Breast epithelium (tissue), 4 donors: ENCODE measurements at places on chromosomes 5 and 9. TPM values are rescaled to one million over a fixed set of nuclear protein-coding genes. Genes with fewer than 3 reads are reported as not detected.

SELENOP gene
- 1,002 TPM for total RNA-seq

BHMT2 gene
- total RNA-seq, result 19.3 TPM

GABRA1 gene
- not detected for total RNA-seq

EQTN gene
- 0.98 TPM for total RNA-seq

F12 gene
- total RNA-seq, result 0.64 TPM

SLC46A2 gene
- total RNA-seq, result 0.66 TPM

DNA sequence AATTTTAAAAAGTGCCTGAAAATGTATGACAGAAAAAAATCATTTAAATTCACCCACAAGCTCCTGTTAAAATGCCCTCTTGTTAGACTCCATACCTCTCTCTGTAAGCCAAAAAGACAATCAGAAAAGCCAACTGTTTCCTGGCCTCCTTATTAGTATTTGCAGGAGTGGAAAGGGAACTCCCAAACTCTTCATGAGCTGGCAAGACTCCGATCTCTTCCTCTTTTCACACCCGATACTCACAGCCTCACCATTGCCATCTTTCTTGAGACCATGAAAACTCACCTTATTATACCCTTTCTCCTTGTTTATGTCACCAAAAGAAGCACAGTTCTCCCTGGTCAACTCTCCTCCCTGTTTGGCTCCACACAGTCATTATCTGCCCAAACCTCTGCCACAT, 197.8 kb downstream of the DMAC1 start:
- DNase-seq, result no peak

DNA sequence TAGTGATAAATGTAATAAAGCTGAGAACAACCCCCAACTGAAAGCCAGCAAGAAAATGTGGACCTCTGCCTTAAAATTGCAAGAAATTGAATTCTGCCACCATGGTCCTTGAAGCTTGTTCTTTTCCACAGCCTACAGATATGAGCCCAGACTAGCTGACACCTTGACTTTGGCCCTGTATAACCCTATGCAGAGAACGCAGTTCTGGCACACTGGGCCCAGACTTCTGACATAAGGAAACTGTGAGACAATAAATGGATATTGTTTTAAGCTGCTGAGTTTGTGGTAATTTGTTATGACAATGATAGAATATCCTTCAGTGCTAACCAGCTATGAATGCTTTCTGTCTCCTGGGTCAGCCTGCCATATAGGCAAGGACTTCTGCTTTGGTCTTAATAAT, 315.6 kb upstream of the RIOK2 start:
- DNase-seq, result no peak

- DNase-seq, result no peak
Observed at GRCh38 chr5:78626009-78626571, 22.5 kb downstream of the LHFPL2 start.

GRCh38 chr5:79982136-79982535, 8.9 kb downstream of the MTX3 start:
- no peak for DNase-seq

DNA sequence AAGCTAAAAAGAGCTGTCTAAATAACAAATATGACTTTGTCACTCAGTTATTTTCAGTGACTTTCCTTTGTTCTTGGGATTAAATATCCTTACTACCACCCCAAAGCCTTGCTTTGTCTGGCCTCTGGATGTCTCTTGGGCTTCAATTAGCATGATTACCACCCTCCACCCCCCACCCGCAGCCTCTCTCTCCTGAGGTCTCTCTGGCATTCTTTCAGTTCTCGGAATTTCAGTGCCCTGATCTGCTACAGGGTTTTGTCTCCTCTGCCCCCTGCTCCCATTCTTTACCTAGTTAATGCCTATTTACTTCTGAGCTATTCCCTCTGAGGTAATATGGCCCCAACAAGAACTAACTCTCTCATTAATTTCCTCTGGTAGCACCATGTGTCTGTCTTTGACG, 376.4 kb downstream of the DEPDC1B start:
- no peak for DNase-seq

DNA sequence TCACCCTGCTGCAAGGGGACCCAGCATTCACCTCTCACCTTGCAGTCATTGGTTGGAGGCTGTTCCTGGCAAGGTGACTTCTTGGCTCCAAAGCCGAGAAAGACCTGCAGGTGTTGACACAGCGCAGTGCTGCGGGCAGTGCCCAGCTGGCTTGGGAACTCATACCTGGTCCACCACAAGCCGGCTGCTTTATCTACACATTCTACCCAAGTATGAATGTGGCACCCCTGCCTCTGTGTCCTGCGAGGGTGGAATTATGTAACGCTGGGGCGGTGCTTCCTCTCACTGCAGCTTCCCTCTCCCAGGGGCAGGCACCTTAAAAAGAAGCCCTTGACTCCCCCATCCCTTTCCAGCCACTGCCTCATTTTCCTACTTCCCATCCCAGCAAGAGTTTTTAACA, 2.5 kb upstream of the ZMYND19 start:
- DNase-seq, result no peak

GRCh38 chr5:133610489-133611356, 1.6 kb downstream of the FSTL4 start:
- peak; percentile 23 for DNase-seq

DNA sequence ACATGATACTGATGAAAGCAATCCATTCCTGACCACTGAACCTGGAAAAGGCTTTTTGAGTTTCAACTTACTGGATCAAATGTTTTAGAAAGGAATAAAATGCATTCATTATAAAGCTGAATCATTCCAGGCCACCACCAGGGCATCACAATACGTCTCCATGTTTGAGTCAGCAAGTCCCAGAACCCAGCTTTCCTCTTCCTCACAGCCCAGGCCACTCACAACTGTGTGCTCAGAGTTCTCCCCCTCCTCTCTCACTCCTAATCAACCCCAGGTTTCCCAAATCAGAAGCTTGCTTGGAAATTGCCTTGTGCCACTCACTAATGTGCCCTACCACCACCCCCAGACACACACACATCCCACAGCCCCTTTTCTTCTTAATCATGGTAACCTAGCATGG, 91.7 kb downstream of the GNA14 start:
- no peak for DNase-seq

DNA sequence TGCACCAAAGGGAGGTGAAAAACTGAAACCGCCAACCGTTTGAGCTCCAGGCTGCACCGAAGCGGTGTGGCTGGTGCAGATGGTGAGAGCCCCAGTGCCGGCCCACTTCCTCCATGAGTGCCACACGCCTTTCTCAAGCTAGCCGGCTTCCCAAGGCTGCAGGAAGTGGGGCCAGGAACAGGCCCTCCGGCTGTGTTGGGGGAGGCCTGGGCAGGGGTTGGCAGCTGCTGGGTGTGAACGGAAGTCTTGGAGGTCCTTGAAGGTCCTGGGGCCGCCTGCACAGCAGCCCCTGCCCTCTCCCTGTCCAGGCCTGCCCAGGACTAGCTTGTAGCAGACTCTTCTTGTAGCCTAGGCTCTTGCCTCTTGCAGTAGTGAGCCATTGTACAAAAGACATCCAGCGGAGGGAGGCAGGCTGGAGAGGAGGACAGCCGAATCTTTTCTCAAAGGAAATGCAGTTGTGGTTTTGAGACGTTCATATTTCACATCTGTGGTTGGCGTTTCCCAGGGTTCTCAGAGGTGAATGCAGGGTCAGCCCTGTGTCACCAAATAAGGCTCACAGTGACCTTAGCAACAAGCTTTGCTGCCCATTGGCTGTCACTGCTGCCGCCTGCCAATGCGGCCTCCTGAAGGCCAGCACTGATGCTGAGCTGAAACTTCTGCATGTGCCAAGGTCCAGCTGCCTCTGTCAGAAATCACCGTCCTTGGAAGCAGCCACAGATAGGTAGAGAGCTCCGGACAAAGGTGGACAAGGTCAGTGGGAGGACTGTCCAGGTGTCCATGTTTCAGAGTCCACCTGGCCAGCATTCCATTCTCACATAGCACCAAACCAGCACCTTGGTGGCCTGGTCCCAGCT, 23.9 kb downstream of the IRF1 start:
- no peak for DNase-seq

DNA sequence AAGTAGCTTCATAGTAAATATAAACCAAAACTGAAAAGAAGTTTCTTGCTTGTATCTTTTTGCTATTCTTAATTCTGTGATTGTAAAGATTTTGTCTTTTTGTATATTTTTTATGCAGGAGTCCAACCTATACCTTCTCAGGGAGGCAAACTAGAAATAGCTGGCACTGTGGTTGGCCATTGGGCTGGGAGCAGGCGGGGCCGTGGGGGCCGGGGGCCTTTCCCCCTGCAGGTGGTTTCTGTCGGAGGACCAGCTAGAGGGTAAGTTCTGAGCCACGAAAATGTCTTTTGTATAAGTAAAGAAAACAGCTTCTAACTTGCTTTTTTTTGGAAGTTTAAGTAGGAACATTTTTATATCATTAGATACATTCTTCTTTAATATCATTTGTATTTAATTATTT, 15.4 kb upstream of the PHF2 start:
- no peak for DNase-seq

GRCh38 chr9:113309204-113309813, 6.1 kb upstream of the RNF183 start:
- DNase-seq, result no peak

- DNase-seq, result no peak
Observed at GRCh38 chr5:17115855-17116254, 101.6 kb upstream of the BASP1 start.
